ENCODE measurements at places on chromosomes 6 and 20. TPM values are rescaled to one million over a fixed set of nuclear protein-coding genes. Genes with fewer than 3 reads are reported as not detected.

Gene SLC35F1
- 2.9 TPM for total RNA-seq

Gene ARMC12
- 0.34 TPM for total RNA-seq

Gene IMPG1
- total RNA-seq = not detected

Gene PNPLA1
- not detected for total RNA-seq

Gene SDC4
- 95.3 TPM for total RNA-seq

Gene KCNK5
- total RNA-seq = 7.8 TPM

Gene C6orf15
- not detected for total RNA-seq

Gene OLIG3
- not detected for total RNA-seq

Gene NOX3
- total RNA-seq = 0.93 TPM

Gene AVP
- total RNA-seq = not detected

Gene MYB
- 0.60 TPM for total RNA-seq

Gene ELOVL4
- 5.1 TPM for total RNA-seq

Gene KIF6
- 2.7 TPM for total RNA-seq

Gene EPPIN
- not detected for total RNA-seq

Gene EBF4
- 0.37 TPM for total RNA-seq

Gene GPR63
- total RNA-seq = 0.72 TPM

Gene GHRH
- not detected for total RNA-seq

Gene TNFRSF6B
- 7.2 TPM for total RNA-seq

Gene CDH26
- 0.24 TPM for total RNA-seq

Gene UBD
- total RNA-seq = 1.4 TPM

Gene ULBP2
- total RNA-seq = 5.6 TPM

Gene FNDC1
- total RNA-seq = not detected

Gene FRS3
- 3.1 TPM for total RNA-seq

Gene CEP85L
- total RNA-seq = 11.1 TPM

Gene DLK2
- total RNA-seq = 7.1 TPM

Gene GSTA1
- total RNA-seq = not detected
